AG10803 (cell line): ENCODE measurements at places on chromosomes 12 and 14.
A peak's percentile ranks its signal among the peaks of the same experiment; 100 is the strongest.

DNA sequence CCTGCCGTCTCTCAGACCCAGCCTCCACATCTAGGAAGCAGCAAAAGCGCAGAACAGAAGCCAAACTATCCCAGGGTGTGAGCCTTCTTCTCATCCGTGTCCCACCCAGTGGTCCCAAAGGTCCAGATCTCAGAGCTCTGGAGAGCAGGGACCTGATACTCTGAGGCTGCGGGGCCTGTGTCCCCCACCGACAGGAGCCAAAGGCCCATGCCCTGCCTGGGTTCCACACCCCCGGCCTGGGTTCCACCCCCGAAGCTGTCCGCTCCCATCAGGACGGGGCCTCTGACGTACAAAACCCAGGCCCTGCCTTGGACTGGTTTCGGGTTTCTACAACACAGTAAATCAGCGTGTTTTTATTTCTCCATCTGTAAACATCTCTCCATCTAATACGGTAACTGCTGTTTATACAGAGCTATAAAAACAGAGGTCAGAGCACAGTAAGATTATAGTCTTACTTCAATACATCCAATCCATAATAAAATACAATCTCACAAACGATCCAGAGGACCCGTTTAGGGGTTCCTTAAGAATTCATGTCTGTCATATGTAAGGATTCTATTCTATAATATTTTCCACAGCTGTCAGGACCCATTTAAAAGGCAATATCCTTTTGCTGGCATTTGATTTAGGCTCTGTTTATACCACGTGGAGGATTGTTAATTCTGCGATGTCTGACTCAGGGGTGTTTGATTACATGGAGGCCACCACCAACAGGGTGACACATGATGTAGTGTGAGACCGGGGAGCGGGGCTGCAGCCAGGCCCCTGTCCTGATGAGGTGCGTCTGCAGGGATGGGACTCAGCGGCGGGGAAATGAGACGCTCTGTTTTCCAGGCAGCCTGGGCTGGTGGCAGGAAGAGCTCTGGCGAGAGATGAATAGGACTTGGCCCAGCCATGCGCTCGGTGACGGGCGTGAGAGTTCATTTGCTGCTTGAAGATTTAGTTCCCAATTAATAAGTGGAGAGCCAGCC lies 110.3 kb downstream of the DICER1 start:
- no peak for DNase-seq

GRCh38 chr14:87785897-87786296 lies 207.1 kb downstream of the GALC start:
- DNase-seq: no peak

DNA sequence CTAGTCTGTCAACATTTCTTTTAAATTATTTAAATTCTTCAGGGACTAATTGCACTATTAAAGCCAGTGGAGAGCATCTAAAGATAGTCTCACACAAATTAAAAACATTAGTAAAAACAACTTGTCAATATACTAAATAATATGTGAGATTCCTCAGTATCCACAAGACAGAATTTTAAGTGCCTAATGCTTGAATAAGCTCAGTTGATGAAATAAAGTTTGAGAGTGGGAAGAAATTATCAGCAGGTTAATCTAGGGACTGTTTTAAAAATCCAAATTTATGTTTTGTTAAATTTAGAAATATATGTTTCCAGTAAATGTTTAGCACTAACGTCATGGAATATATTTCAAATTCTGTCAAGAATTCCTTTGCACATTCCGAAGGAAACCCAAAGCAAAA lies 105.2 kb downstream of the SLC41A2 start:
- DNase-seq: no peak

DNA sequence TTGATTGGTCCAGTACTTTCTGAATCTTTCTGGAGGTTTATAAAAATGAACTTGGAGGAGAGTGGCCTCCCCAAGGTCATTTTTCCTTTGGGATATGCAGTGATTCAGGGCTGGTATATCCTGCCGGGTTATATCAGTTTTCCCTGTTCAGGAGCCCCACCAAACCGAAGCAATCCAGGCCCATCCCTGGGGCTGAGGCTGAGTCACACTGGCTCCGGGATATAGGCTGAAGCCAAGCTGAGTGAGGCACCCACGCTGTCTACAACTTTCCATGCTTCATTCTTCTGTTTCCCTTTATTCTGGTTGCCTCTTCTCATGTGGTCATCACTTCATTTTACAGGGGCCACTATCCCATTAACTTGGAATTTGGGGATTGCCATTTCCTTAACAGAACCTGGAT lies 3.4 kb downstream of the SSPN start:
- peak; percentile 39 for DNase-seq

GRCh38 chr12:83156815-83157214 lies 470.1 kb downstream of the TMTC2 start:
- no peak for DNase-seq

GRCh38 chr12:95703986-95704385 lies 86.6 kb downstream of the NTN4 start:
- no peak for DNase-seq

DNA sequence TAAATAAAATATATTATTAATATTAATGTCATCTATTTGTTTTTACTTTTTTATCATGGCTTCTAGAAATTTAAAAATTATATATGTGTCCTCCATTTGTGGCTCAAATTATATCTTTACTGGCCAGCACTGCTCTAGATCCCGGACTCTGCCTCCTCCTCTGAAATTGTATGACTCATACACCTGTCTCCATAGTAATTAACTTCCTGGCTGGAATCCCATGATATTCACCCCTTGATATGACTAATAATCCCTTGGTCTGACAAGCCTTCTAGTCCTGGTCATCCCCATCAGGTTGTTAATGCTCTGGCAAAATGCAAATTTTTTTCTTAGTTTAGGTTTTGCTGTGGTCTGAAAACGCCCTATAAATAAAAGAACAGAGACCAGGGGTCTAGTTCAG lies 116.2 kb downstream of the BMP4 start:
- DNase-seq: no peak

- DNase-seq: peak; percentile 67
Measured at GRCh38 chr12:5988659-5989116, 43.6 kb upstream of the ANO2 start.

GRCh38 chr12:102757154-102757881 lies 159.7 kb downstream of the PAH start:
- DNase-seq: peak; percentile 9

- peak; percentile 98 for DNase-seq
Measured at GRCh38 chr12:108722992-108723766, 8.1 kb downstream of the CORO1C start.

DNA sequence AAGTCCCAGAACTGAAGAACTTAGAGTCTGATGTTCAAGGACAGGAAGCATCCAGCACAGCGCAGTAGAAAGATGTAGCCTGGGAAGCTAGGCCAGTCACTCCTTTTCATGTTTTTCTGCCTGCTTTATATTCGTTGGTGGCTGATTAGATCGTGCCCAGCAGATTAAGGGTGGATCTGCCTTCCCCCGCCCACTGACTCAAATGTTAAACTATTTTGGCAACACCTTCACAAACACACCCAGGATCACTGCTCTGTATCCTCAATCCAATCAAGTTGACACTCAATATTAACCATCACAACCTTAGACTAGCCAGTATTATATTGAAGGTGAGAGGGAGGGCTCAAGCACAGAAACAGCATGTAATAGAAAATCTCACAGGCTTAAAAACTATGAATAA lies 222.9 kb downstream of the C12orf50 start:
- no peak for DNase-seq

DNA sequence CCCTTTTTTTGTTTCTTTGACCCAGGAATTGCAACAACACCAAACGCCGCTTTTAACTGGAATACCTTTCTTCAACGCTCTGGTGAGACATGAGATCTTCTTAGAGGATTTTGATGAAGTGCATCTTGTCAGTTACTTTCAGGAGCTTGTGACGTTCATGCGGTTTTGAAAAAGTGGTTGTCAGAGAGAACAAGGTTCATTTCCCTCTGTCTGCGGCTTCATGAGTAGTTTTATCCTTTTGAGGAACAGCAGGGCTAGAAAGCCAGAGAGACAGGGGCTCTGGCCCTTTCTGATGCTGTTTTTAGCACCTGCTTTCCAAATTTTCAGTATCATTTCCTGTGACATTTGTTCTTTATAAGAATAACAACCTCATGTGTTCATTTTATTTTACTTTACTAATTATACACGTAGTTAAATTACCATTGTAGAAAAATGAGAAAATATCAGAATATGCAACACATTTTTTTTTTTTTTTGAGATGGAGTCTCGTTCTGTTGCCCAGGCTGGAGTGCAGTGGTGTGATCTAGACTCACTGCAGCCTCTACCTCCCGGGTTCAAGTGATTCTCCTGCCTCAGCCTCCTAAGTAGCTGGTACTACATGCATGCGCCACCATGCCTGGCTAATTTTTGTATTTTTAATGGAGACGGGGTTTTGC lies 61.8 kb downstream of the GLT1D1 start:
- DNase-seq: no peak

GRCh38 chr12:126518596-126519200 lies 1453.5 kb downstream of the AACS start:
- no peak for DNase-seq

- DNase-seq: peak; percentile 49
Measured at GRCh38 chr12:66188584-66189485, at the start of gene IRAK3. TSS of gene IRAK3 (plus strand) at chr12:66189214. CDS start at chr12:66189300, 86 bp downstream.

DNA sequence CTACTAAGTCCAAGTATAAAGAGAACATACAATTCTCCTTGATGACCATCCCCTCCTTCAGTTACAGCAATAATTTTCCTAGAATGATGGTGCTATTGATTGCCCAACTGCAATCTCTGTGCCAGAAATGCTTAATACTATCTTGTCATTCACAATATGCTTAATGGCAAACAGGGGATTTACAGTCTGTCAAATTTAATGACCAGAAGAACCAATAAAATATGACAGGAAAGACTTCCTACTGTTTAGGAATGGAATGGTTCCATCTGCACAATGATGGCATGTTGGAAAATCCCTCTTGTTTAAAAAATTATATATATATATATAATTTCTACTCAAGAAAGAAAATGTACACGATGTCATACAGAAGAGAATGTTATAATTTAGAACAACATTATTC lies 623.2 kb downstream of the CCER1 start:
- no peak for DNase-seq

GRCh38 chr12:43028826-43029225 lies 439.3 kb upstream of the PRICKLE1 start:
- DNase-seq: no peak

- no peak for DNase-seq
Measured at GRCh38 chr12:38585086-38585485, 268.5 kb downstream of the ALG10B start.

DNA sequence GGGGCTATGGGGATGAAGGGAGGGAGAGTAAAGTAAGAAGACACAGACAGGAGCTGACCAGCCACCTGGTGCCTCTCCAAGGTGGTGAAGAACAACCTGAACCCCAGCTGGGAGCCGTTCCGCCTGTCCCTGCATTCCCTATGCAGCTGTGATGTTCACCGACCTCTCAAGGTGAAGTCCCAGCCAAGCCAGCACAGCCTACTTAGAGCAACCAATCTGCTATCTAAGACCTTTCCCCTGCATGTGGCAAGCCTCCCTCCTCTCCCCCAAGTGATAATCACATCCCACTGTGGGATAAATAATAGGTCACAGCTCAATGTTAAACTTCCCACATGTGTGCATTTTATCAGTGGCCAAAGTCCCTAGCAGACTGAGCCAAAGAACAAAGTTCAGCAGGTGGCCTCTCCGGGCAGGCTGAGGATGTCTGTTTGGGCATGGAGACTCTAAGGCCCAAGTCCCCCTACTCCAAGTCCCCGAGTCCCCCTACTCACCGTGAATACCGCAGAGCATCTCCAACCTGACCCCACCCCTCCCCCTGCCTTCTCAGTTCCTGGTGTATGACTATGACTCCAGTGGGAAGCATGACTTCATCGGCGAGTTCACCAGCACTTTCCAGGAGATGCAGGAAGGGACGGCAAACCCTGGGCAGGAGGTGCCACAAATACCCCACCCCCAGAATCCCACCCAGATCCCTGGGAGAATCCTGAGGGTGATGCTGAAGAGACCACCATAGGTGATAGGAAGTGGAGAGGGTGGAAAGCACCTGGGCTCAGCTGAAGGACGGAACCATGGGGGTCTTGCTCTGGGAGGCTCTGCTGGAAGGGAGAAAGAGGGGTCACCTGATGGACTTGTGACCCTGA lies 3.5 kb downstream of the CPNE6 start:
- no peak for DNase-seq

- DNase-seq: no peak
Measured at GRCh38 chr14:104429291-104429861, 150.2 kb upstream of the C14orf180 start.

- no peak for DNase-seq
Measured at GRCh38 chr14:104387022-104388010, 192.2 kb upstream of the C14orf180 start.

- DNase-seq: no peak
Measured at GRCh38 chr14:36939265-36939664, 233.1 kb downstream of the SLC25A21 start.

DNA sequence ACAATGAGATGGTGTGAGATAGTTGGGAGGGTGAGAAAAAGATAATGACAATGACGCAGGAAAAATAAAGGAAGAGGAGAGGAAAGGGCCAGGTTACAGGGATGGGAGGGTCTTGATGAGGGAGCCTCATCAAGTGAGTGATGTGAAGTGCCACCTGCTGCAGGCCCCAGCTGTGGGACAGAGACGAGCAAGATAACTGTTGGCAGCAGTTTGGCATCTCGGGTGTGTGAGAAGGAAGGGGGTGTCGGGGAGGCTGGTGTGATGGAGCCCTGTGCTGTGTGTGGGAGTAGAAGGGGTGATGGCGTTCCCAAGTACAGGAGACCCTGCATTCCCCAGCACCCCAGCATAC lies 11.4 kb upstream of the TAC3 start:
- no peak for DNase-seq

- no peak for DNase-seq
Measured at GRCh38 chr14:73741876-73742519, 27.8 kb upstream of the PNMA1 start.

DNA sequence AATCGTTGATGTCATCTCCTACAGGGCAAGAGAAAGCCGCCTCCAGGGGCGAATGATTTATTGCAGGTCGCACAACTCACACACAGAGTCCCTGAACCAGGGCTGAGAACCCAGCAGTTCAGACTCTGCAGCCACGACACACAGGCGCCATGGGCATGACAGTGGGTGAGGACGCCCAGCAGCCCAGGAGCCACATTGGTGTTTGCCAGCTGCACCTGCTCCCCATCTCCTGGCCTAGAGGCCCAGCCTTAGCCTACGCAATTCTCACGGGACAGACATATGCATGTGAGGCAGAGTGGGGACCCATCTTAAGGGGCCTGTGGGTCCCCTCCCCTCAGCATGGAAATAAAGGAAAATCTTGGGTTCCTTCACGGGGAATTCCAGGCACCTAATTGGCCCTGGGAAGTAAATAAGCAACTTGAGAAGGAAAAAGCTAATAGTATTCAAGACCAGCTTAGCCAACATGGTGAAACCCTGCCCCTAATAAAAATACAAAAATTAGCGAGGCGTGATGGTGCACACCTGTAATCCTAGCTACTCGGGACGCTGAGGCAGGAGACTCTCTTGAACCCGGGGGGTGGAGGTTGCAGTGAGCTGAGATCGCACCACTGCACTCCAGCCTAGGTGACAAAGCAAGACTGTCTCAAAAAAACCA lies 69.3 kb downstream of the RIMBP2 start:
- no peak for DNase-seq

DNA sequence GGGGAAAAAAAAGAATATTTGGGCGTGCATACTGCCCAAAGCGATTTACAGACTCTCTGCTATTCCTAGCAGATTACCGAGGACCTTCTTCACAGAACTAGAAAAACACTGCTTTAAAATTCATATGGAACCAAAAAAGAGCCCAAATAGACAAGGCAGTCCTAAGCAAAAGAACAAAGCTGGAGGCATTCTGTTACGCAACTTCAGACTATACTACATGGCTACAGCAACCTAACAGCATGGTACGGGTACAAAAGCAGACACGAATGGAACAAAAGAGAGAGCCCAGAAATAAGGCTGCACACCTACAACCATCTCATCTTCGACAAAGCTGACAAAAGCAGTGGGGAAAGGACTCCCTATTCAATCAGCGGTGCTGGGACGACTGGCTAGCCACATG lies 56.7 kb downstream of the TRAF3 start:
- no peak for DNase-seq
